ENCODE measurements at places on chromosomes 4 and X.
A peak's percentile ranks its signal among the peaks of the same experiment; 100 is the strongest.

- peak; percentile 60 for DNase-seq
Observed at GRCh38 chr4:48275247-48275646, 5.6 kb upstream of the TEC start.

- no peak for DNase-seq
Observed at GRCh38 chr4:8699479-8700145, 107.0 kb downstream of the CPZ start.

DNA sequence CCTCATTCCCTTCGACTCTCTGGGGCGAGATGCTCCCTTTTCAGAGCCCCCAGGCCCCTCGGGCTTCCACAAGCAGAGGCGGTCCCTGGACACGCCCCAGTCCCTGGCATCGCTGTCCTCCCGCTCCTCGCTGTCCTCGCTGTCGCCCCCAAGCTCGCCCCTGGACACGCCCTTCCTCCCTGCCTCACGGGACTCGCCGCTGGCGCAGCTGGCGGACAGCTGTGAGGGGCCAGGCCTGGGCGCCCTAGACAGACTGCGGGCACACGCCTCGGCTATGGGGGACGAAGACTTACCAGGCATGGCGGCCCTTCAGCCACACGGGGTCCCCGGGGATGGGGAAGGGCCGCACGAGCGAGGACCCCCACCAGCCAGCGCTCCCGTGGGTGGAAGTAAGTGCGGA is 39.5 kb upstream of the CLCN4 start:
- no peak for DNase-seq

DNA sequence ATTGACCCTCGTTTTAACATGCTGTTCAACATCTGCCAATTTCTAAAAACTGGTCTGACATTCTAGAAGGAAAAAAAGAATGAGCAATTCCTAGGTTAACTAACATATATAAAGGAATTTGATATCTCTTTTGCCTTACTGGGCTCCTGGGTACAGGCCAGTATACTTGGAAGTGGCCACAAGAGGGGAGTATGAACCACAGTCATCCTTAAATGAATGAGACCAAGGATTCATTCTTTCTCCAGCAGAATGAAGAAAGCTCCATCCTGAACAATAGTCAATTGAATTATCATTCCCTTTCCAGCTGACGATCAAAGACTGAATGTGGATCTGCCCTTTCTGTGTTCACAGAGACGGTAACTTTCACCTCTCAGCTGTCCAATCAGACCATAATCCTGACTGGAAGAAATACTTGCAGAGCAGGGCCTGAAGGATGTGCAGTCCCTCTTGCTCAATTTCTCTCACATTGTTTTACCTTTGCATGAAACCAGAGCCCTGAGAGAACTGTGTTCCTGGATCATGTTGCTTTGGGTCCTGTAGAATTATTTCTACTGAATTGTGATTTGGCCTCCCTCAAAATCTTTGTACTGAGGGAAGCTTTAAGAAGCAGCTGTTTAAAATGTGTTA is 14.8 kb upstream of the SPARCL1 start:
- DNase-seq: peak; percentile 70

GRCh38 chr4:10237131-10237530 is 120.5 kb upstream of the WDR1 start:
- no peak for DNase-seq
